Left renal pelvis (tissue), 4 donors: ENCODE measurements at places on chromosomes 3 and 15. TPM values are rescaled to one million over a fixed set of nuclear protein-coding genes. Genes with fewer than 3 reads are reported as not detected.

DNA sequence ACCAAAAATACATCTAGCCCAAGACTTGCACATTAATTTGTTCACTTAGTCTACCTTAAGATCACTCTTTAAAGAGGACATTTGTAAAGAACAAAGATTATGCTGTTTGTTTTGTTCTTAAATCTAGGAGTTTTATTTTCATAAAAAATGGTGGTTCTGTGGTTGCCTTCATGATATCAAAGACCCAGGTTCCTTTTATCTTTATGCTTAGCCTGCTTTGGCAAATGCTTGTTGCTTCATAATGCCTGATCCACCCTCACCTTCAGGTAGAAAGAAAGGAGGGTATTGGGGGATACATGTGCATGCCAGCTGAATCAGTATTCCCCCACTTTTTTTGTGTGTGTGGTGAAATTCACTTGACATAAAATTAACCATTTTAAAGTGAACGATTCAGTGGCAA is 48.5 kb downstream of the GTF2E1 start:
- no peak for DNase-seq

DNA sequence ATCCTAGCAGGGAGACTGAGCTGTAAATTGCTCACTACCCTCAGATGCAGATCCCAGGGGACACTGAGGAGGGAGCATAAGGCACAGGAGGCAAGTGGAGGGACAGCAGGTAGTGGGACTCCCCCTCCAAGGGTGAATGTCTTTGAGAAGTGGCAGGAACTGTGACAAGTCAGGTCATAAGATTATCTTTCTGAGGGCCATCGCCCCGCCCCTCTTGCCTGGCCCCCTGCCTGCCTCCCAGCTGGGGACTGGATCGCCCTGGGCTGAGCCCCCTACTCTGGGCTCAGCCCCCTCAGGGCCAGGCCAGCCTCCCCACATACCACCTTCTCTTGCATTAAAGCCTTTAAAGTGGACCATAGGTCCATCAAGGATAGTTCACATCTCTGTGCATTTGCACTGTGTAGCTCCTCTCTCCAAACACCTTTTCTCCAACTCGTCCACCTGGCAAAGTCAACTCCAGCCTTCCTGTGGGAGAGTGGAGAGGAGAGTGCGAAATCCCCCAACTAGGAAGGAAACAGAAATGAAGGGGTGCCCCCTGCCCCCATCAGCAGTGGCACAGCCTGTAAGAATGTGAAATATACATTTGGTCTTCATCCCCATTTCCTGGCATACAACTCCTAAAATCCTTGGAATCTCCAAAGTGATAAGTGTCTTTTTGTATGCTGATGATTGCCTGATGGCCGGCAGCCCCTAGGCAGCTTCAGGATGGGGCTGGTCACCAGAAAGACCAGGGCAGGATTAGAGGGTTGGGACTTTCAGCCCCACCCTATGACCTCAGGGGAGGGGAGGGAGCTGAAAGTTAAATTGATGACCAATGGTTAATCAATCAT is 14.7 kb downstream of the PIF1 start:
- DNase-seq: no peak

GRCh38 chr15:51355096-51355495 is 13.6 kb downstream of the GLDN start:
- no peak for DNase-seq

SOX14 gene
- not detected for polyA plus RNA-seq

SNTN gene
- polyA plus RNA-seq: not detected

ILDR1 gene
- 8.7 TPM for polyA plus RNA-seq

TIMP4 gene
- polyA plus RNA-seq: 0.93 TPM

CDHR4 gene
- not detected for polyA plus RNA-seq
